RCC 7860 (cell line): ENCODE measurements at places on chromosomes 2 and 18.

DNA sequence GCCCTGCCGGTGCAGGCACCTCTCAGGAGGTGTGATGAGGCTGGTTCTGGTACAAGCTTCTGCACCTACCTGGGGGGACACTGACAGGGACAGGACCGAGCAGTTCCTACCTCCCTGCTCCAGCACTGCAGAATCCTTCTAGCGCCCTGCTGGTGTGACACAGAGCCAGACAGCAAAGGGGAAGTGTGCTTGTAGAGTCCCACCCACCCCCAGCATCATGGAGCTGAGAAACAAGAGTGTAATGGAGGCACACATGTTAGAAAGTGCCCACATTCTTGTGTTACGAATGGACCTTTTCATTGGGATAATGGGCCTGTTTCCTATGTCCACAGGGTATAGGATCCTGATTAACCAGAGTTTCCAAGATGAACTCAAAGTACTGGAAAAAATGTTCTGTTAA, 38.3 kb downstream of the OXER1 start:
- no peak for DNase-seq

- DNase-seq: no peak
These were observed 228.3 kb downstream of the SRBD1 start for GRCh38 chr2:45382744-45383143.

- no peak for DNase-seq
These were observed 53.1 kb upstream of the ATP5MC3 start for GRCh38 chr2:175234650-175235049.

DNA sequence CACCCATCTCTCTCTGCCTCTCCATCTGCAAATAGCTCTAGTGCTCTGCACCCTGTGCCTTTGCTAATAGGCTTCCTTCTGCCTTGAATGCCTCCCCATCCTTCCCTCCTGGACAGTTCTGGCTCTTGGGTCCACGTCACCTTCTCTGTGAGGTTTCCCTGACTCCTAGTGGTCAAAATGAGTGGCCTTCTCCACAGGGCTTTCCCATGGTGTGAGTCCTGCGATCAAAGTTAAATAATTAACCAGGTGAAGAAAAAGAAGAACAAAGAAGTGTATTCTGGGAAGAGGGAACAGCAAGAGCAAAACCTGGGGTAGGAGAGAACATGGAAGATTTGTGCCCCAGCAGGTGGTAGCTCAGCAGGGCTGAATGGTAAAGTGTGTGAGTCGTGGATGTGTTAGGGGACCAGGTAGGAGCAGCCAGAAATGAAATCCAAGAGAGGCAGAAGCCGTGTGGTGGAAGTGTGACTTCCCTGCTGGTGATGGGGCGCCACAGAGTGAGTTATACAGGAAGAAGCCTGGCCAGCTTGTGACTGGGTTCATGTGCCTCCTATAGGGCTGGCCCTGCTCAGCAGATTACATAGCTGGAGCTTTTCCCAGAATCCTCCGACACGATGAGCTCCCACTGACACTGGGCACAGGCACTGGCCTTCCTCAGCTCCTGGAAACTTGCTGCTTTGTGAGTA, 93.8 kb upstream of the LDAH start:
- peak; percentile 31 for DNase-seq

GRCh38 chr2:18077231-18077630, 198.8 kb downstream of the KCNS3 start:
- DNase-seq: no peak

DNA sequence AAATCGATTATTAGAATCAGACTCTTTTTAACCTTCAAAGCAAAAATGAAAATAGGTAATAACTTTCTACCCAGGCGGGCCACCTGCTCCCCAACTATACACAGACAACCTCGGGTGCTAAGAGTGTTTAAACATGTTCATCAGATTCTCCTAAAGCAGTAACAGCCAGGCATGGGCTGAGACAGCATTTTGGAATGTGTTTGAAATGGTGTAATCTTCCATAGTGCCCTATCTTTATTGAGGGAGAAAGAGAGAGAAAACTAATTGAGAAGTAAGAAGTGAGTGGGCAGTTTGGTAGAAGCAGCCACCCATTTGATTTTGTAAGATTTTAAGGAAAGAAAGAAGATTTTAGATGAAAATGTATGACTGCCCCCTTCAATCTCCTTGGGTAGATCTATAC, 196.1 kb upstream of the CTAGE1 start:
- no peak for DNase-seq

DNA sequence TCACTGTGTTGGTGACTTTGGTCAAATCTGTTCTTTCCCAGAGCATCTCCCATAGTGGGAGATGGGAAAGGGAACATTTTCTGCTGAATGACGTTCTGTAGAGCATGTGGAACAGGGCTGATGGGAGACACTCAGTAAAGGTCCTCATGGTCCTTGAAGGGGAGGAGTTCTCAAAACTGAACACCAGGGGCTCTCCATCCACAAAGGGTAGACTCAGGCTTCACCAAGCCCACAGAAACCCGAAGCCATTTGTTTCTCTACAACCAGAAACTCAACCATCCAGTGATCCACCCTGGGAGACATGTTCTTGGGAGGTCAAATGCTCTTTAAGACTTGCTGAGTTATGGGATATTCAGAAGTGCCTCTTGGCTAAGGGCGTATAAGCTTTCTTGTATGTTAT, 131.8 kb downstream of the ACOXL start:
- DNase-seq: no peak

DNA sequence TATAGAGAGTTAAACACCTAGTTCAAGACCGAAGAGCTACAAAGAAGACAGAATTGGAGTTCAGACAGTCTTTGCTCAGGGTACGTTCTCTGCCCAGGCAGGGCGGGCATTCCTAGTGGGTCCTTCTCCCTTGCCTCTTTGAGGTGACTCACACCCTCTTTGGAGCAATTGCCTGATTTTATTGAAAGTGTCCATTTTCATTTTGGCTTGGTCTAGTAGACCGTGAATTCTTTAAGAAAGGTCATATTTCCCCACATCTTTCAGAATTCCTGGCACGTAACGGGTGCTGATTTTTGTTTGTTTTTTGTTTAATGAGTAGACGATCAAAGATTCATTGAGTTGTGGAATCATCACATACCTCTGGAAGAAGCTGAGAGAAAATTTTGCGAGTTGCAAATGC, 871.5 kb downstream of the RNF144A start:
- DNase-seq: peak; percentile 25

- peak; percentile 76 for DNase-seq
These were observed 272.4 kb downstream of the AGAP1 start for GRCh38 chr2:235766278-235766677.

DNA sequence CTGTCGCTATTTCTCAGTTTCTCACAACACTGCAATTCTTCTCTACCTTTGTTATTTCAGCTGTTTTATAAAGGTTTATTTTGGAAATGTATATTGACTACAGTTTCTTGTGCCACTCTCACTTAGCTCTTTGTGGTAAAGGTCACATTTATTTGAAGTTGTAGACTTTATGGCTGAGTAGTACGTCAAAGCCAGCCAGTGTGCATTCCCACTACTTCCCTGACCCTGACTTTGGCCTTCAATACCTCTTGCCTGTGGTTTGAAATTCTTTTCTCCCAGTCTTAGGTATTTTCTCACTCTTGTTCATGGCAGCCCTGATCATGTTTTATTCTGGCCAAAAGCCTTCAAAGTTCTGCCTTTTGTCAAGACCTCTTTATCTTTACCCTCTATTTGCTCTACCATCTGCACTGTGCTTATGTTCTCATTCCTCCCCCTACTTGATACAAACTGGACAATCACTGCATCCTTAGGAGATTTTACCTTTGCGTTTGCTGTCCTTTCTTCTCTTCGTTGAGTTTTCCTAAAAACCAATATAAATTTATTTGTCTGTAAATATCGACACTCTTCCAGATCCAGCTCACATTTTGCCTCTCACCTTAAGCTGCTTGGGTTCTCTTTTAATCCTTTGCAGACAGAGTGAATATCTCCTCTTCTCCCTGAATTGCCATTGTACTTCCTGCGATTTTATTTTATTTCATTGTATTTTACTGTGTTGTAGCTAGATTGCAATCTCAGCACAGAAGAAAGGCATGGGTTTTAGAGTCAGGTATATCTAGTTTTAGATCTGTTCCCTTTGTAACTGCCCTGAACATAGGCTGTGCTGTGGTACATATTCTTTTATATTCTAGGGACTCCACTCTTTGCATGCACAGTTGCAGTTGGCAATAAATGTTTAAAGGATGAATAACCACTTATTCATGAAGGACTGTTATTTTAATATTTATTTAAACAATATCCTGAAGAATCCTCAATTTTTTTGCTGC, 31.2 kb downstream of the GULP1 start:
- peak; percentile 26 for DNase-seq

DNA sequence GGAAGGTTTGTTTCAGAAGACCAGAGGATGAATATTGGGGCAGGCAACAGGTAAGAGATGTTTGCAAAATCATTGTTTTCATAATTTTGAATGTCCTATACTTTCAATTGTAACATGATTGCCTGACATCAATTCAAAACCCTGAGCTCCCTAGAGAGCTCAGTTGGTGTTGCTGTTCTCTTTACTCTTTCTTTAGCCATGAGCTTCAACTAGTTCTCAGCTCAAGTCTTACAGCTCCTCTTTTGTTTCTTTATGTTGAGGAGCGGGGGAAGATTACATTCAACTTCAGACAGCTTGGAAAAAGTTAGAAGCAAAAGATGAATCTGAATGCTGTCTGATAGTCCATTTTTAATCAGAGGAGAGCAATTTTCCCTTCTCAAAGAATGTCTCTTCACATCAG, 144.8 kb upstream of the TACR1 start:
- DNase-seq: no peak

DNA sequence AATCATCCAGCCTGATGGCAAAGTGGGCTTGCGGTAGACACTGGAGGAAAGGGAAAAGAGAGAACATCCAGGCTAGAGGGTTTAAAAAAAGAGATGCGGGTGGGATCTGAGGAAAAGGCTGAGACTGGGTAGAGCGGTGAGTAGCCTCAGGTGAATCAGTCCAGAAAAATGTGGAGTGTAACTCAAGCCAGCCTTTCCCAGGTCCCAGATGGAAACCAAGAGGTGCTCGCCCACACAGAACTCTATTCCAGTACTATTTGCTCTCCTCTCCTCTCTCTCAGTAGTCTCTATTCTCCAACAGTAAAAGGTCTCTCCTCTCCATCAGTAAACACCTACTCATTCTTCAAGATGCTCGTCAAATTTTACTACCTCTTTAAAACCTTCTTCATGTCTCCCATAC, 38.3 kb upstream of the NRP2 start:
- DNase-seq: no peak

- DNase-seq: no peak
These were observed 40.3 kb downstream of the DAPL1 start for GRCh38 chr2:158835431-158835830.

GRCh38 chr18:57433482-57433881, 1.7 kb upstream of the ONECUT2 start:
- DNase-seq: no peak

- no peak for DNase-seq
These were observed 289.3 kb downstream of the MEIS1 start for GRCh38 chr2:66724241-66724640.

DNA sequence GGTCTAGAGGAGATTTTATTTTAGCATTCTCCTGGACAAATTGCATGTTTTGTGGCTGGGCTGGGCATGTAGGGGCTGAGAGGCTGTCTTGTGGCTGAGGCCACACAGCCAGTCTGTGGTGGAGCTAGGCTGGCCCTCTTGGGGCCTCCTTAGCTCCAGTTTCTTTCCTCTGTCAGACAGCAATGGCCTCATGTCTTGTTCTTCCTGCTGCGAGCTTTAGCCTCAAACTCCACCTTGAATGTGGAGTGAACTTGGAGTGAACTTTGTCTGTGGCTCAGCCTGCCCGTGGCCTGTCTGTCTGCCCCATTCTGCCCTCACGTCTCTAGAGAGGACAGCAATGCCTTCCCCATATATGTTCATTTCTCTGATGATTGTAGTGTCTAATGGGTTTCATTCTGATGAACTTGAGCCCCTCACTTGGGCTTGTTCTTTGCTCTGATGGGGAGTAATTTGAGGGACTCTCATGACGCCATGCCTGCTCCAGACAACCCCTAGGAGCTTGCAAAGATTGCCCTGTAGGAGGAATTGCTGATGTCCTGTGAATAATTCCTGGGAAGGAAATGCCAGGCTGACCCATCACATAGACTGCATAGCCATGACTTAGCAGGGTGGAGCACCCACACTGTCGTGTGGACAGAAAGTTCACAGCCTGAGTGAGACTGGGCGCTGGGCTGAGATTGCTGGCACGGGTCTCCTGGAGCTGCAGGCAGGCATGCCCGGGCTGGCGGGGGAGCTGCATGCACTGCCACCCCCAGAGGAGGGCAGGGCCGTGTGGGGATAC, 42.6 kb downstream of the ASAP2 start:
- DNase-seq: peak; percentile 79

GRCh38 chr2:79041032-79041448, 15.5 kb downstream of the REG3G start:
- no peak for DNase-seq

DNA sequence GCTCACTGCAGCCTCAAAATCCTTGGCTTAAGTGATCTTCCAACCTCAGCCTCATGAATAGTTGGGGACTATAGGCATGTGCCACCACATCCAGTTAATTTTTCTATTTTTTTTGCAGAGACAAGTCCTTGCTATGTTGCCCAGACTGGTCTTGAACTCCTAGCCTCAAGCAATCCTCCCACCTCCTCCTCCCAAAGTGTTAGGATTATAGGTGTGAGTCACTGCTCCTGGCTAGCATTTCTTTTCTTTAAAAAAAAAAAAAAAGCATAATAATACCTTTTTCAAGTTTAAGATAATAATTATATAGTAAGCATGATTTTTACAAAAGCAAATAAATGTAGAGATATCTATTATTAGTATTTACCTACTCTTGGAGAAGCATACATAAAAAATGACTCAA, 36.1 kb downstream of the PPP4R1 start:
- DNase-seq: no peak

DNA sequence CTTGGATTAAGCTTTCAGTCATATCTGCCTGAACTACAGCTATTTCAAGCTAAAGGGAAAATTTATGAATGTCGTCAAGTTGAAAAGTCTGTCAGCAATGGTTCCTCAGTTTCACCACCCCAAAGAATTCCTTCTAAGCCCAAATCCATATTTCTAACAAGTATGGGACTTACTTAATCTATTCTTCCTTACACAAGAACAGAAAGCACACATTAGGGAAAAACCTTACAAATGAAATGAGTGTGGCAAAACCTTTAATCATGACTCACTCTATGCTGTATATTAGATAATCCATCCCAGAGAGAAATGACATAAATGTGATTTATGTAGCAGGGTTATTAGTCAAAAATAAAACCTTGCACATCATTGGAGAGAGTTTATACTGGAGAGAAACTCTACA, 78.9 kb downstream of the RAB31 start:
- no peak for DNase-seq

DNA sequence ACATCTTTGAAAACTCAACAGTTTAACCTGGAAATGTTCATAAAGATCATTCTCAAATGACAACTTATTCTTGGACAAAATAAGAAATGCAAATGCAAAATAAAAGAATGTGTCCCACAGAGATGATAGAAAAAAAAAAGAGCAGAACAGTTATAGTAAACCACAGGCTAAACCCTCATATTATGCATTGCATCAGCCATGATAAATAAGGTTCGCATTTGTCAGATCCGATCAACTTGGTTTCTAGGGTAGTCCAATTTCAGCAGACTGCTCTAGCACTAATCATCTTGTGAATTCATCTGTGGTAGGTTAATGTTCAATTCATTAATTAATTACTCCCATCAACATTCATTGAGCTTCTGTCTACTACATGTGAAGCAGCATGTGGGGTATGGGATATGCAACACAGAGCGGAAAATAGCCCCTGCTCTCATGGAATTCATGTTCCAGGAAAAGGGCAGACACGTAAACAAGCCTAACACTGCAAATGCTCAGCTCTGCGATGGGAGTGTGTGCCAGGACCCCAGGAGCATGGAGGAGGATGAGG, 316.2 kb upstream of the REV1 start:
- no peak for DNase-seq
